Cardiac ventricle fibroblast (primary cell): ENCODE measurements at places on chromosomes 5 and 9. TPM values are rescaled to one million over a fixed set of nuclear protein-coding genes. Genes with fewer than 3 reads are reported as not detected.

Gene RANBP3L
- 0.44 and 1.6 TPM in 2 replicates for total RNA-seq

Gene SPIN1
- total RNA-seq: 37.8 and 43.5 TPM in 2 replicates

Gene ADAMTS13
- total RNA-seq: 2.2 and 3.4 TPM in 2 replicates

Gene MYOZ3
- 0.20 and 2.0 TPM in 2 replicates for total RNA-seq

Gene PRDM9
- not detected in 2 replicates for total RNA-seq

Gene SLC6A19
- total RNA-seq: not detected in 2 replicates

Gene WDR31
- total RNA-seq: 0.81 and 0.98 TPM in 2 replicates

Gene ITK
- not detected in 2 replicates for total RNA-seq
